Kidney epithelial cell (primary cell): ENCODE measurements at places on chromosomes 3 and 15. TPM values are rescaled to one million over a fixed set of nuclear protein-coding genes. Genes with fewer than 3 reads are reported as not detected.

Gene HIGD2B
- total RNA-seq: not detected in 2 replicates

Gene NFKBIZ
- 76.4 and 91.6 TPM in 2 replicates for total RNA-seq

Gene TUSC2
- 40.3 and 58.3 TPM in 2 replicates for total RNA-seq

Gene MYRIP
- total RNA-seq: 0.04 and 0.07 TPM in 2 replicates

Gene ACOX2
- total RNA-seq: 0.38 and 0.41 TPM in 2 replicates
